IMR-90 (cell line): ENCODE measurements at places on chromosomes 11 and 22. TPM values are rescaled to one million over a fixed set of nuclear protein-coding genes. Genes with fewer than 3 reads are reported as not detected.

DNA sequence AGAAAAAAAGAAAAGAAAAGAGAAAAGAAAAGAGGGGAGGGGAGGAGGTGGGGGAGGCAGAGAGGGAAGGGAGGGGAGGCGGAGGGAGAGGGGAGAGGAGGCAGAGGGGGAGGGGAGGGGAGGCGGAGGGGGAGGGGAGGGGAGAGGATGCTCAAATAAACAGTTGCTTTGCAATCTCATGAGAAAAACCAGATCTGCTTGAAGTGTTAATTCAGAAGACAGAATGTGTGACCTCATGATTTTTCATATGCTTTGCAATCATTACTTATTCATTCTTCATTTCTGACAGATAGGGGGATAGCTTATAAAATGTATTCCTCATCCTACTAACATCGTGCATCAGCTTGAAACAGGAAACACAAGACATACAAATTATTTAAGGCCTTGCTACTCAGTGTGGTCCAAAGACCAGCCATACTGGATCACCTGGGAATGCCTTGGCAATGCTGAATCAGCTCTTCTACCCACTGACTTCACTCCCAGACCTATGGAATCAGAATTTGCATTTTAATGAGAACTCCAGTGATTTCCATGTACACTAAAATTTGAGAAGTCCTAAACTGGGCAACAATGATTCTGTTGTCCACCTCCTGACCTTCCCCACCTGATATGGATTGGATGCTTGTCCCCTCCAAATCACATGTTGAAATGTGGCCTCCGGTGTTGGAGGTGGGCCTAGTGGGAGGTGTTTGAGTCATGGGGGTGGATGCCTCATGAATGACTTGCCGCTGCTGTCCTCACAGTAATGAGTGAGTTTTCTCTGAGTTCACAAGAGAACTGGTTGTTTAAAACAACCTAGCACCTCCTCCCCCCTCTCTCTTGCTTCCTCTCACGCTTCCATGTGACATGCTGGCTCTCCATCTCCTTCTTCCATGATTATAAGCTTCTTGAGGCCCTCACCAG is 69.2 kb downstream of the CCDC34 start:
- peak; percentile 68 for DNase-seq

GRCh38 chr11:114293201-114293711 is 2.9 kb upstream of the NNMT start:
- no peak for DNase-seq

GRCh38 chr11:62911137-62912130 is 9.7 kb downstream of the CHRM1 start:
- no peak for DNase-seq

- no peak for DNase-seq
Measured at GRCh38 chr11:122141725-122142124, 25.7 kb upstream of the BLID start.

DLG2 gene
- 0.36 and 0.56 TPM in 2 replicates for total RNA-seq

OR6A2 gene
- 0.56 and 0.72 TPM in 2 replicates for total RNA-seq

- DNase-seq: no peak
Measured at GRCh38 chr11:34790620-34791019, 125.6 kb downstream of the APIP start.

C1QTNF5 gene
- total RNA-seq: 1.9 and 2.0 TPM in 2 replicates

DNA sequence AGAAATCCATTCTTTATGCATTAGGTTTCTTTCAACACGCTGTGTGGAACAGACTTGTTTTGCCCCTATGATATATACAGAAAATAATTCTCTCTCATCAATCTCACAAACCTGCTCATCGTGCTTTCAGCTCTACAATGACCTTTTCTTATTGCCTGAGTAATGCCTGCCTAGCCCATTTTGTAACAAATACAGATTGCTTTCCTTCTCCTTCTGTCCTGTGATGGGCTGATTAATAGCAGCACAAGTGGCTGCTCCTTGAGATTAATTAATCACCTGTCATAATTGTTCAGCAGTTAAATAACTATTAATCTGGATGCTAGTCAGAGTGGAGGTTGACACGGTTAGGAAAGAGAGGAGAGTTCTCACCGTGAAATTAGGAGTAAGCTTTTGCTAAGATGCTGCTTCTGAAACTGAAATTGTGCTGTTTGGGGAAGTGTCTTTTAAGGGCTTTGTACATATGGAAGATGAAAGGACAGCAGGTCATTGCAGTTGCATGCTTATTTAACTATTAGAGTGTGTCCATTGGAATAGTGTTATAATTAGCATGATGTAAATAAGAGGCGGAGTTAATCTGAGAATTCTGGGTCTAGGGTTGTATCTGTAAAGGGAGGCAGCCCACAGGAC is 1430.5 kb downstream of the FAM181B start:
- DNase-seq: no peak

DNA sequence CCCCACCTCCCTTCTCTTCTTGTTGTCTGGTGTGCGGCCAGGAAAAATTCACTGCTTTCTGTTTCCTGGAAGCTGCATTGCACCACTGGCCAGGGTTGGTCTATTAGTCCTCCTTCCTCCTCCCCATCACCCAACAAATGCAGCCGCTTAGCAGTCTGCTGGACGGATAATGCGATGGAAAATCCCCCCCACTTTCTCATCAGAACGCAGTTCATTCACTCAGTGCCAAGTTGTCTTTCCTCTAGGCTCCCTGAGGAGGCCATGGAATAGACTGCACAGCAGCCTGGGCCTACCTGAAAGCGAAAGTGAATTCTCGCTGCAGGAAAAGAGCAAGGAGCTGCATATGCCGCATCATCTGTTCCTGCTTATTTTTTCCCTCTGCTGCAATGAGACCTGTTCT is 513.6 kb downstream of the METTL15 start:
- peak; percentile 29 for DNase-seq

CASP1 gene
- 24.7 and 31.2 TPM in 2 replicates for total RNA-seq

DNA sequence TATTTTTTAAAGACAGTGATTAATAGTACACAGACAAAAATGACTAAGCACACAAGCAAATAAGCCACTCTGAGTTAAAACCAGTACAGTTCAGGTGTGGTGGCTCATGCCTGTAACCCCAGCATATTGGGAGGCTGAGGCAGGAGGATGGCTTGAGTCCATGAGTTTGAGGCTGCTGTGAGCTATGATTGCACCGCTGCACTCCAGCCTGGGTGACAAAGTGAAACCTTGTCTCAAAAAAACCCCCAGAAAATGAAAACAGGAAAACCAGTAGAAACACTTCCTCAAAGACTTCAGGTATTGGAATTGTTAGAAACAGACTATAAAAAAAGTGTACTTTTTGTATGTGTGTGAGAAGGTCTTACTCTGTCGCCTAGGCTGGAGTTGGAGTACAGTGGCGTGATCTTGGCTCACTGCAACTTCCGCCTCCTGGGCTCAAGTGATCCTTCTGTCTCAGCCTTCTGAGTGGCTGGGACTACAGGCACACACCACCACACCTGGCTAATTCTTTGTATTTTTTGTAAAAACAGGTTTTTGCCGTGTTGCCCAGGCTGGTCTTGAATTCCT is 33.0 kb downstream of the PPP6R2 start:
- no peak for DNase-seq

DNA sequence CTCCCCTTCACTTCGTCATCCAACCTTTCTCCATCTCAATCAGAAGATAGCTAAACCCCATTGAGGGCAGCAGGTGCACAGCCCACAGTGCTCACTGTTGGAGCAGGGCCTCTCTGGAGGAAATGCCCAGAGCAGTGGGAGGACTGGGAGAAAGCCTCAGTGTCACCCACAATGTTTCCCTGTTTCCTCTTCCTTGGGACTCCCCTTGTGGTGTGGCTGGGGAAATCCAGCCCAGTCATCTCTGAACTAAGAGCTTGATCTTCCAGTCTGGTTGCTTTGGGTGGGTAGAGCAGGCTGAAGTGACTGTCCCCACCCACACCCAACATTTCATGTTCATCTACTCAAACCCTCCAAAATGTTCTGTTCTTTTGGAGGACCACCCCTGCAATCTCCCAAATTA is 29.8 kb upstream of the EED start:
- no peak for DNase-seq

OR52N4 gene
- not detected in 2 replicates for total RNA-seq

DNA sequence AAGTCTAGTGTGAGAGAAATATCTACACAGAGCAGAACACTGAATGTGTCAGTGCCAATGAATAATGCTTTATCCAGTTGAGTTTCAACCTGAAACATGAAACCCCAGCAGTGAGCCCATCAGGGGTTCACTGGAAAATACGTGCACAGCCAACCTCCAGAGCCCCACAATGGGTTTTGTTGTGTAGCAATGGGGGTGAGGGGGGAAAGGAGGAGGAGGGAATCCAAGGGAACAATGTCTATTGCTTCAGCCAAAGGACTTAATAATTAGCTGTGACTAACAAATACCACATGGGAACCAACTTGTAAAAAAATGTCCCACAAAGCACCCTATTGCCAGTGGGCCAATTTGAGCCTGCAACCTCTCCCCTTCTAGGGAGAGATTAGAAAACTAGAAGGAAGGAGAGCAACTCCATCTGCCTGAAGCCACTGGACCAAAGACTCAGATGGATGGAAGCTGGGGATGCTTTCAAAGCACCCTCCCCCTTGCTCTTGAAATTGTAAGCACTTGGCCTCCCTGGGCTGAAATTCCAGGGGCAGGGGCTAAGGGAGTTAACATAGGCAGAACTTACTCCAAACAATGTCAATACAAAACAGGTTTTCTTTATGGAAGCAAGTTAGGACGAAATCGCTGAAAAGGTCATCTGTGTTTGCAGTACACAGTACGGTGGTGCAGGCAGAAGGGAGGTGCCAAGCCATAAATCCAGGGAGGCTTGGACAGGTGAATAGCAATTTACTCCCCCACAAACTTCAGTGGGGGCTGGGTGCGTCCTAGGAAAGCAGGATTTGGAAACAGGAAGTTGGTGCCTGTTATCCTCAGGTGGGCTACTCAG is 99.8 kb downstream of the ARL14EP start:
- no peak for DNase-seq
